Skin of body (tissue), 3 donors: ENCODE measurements at places on chromosomes 5 and 9. TPM values are rescaled to one million over a fixed set of nuclear protein-coding genes. Genes with fewer than 3 reads are reported as not detected.
A peak's percentile ranks its signal among the peaks of the same experiment; 100 is the strongest.

DNA sequence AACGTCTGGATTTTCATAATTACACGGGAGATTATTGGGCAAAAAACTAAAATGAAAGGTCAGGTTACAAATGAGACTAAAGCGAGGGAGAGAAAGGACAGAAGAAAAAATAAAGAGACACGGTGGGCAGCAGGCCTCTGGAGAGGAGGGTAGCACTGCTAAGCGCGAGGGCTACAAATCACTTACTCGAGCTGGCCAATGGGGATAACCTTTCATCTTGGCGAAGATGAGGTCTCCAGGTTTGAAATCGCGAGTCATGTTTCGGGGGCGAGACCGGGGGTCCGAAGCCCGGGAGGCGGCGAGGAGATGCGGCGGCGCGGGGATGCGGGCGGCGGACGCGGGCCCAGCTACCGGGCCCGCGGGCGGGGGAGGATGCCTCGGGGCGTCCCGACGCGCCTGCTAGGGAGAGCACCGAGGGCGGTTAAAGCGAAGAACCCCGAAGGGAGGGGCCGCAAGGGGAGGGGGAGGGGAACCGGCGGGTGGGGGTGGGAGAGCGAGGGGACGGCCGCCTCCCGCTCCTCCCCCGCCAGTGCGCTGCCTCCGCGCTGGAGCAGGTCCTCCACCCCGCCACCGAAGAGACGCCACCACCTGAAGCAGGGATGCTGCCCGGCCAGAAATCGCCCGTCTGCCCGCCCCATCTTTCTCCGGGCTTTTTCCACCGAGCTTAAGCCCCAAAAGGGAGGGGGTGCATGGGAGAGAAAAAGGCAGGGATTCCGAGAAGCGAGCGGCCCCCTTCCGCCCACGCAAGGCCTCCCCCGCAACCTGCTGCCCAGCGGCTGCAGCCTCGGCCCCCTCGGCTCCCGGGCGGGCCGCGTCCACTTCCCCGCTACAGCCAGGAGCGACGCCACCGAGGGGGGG is 610 bp downstream of the PSIP1 start:
- DNase-seq = no peak

DNA sequence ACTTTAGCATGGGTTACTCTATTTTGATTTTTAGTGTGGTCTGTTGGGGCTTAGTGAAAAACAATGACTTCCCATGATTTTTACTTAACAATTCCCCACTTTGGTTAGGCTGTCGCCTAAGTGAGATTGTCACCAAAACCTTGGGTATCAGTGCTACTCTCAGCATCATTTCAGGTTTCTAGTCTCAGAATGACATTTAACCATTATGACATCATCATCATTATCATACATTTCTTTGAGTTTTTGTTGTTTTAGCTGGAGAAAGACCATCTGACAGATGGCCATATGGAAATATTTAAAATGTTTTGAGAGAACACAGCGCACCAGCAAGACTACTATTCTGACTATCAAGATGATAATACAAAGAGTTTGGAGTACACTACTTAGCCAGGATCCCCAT is 551.0 kb upstream of the PTPRD start:
- DNase-seq = no peak

- no peak for DNase-seq
Measured at GRCh38 chr5:34053571-34054399, 10.8 kb upstream of the C1QTNF3 start.

DNA sequence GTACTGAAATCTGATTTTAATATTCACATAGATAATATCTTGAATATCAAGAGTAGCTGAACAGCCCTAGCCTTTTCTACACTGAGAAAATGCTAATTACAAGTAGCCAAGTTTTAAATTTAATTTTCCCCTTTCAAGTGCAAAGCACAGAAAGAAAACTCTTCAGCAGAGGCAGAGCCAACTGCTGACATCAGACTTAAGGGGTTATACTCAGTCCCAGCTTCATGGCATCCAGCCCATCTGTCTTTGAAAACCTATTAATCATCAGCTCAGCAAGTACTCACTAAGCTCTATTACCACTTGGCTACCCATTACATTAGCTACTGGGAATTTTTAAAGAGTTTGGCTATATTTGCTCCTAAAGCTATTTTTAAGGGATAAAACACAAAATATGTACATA is 220.5 kb downstream of the SLC12A2 start:
- DNase-seq = peak; percentile 90

DNA sequence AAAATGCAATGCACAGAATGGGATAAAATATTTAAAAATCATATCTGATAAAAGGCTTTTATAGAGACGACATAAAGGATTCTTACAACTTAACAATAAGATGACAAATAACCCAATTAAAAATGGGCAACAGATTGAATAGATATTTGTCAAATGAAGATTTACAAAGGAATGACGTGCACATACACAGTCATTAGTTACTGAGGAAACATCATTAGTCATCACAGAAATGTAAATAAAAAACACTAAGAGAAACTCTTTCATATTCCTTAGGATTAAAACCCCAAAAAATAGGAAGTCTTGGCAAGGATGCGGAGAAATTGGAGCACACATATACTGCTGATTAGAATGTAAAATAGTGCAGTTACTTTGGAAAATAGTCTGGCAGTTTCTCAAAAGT is 1886.0 kb upstream of the CDH6 start:
- no peak for DNase-seq

- no peak for DNase-seq
Measured at GRCh38 chr5:127950707-127951391, 132.7 kb upstream of the SLC12A2 start.

DNA sequence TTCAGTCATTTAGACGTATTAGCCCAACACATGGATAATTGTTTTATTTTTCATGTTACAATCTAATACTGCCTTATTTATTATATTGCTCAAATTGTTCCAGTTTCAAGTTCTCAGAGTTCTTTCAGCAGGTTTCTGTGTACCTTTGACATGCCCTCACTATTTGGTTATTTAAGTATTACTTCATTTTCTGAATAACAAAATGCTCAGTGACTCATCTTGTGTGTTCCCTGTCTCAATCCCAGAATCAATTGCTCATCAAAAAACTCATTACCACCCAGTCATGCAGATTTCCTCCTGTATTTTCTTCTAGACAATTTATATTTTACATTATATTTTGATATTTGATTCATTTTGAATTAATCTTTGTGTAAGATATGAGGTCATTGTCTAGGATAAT is 562.6 kb downstream of the ANXA1 start:
- DNase-seq = no peak

GRCh38 chr5:175837171-175837699 is 34.1 kb upstream of the CPLX2 start:
- DNase-seq = no peak

- no peak for DNase-seq
Measured at GRCh38 chr5:175862131-175863012, 9.0 kb upstream of the CPLX2 start.

- no peak for DNase-seq
Measured at GRCh38 chr9:71001780-71002386, 119.5 kb downstream of the TRPM3 start.

GRCh38 chr9:105441616-105442160 is 6.1 kb upstream of the FSD1L start:
- DNase-seq = no peak

- no peak for DNase-seq
Measured at GRCh38 chr9:33128570-33128969, 38.6 kb downstream of the B4GALT1 start.

DNA sequence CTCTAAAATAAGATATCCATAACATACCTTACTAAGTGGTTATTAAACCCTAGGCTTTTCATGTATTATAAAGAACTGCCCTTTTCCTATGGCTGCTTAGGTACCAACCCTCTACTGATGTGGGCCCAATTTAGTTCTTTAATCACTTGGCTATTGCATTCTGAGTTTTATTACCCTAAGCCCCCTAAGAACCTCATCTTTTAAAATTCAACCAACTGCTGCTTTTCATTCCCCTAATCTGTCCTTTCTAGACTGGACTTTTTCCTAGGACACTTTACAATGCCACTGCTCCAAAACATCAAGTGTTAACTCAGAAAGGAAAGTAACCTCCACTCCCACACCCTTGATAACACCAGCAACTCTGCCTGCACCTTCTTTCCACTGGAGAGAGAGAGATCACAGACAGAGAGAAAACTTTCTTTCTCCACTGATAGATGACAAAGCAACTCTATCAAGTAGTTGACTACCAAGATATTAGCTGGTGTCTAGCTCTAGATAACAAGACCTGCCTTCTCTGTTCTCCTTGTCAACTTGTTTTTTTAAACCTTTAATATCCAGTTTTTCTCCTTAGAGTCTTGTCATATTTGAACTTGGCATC is 27.3 kb downstream of the ELL2 start:
- no peak for DNase-seq

DNA sequence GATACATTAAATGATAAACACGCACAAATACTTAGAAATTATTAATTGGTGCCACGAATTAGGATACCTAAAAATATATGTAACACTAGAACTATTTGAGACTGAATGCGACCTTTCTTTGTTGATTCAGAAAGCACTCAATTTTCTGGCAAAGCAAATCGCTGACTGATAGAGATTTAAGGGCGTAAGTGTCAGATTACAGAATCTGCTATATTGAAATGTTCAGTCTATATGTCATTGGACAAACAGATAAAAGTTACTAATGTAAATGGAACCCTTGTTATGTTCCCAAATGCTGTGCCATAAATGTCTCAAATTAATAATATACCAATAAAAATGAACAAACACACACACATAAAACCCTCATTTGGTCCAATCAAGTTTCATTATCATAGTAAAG is 137.9 kb downstream of the MPDZ start:
- no peak for DNase-seq

- peak; percentile 27 for DNase-seq
Measured at GRCh38 chr9:4375424-4376200, 75.7 kb upstream of the GLIS3 start.

GRCh38 chr5:168746893-168747640 is 167.9 kb upstream of the PANK3 start:
- DNase-seq = no peak

GRCh38 chr9:28779243-28779642 is 1206.0 kb upstream of the C9orf72 start:
- no peak for DNase-seq

DNA sequence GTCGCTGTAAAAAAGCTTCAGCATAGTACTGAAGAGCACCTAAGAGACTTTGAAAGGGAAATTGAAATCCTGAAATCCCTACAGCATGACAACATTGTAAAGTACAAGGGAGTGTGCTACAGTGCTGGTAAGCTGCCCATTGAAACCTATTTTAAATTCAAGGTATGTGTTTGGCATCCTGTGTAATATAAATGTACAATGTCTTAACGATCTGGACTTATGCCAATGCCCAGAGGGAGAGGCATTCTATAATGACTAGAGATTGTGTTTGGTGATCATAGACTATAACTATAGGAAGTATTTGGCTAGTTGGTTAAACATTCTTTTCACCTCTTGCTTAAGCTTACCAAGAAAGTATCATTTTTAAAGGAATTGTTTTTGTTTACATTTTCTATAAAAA is 95.7 kb downstream of the INSL6 start:
- no peak for DNase-seq

DNA sequence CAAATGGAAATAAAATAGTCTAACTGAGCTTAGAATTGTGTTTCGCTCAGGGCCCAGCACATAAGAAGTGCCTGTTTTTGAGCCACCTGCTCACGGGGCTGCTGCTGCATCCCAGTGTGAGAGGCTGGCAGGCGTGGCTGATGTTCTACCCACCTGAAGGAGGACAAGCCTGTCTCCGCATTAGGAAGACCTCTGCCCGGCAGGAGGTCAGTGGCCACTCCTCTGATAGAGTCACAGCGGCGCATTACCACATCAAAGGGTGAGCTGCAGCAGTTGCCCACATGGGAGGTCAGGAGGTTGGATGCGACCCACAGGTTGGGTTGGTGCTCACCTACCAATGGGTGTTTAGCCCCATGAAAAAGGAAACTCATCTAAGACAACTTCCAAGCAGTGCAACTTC is 3.7 kb upstream of the SLC6A7 start:
- DNase-seq = no peak

GRCh38 chr5:1016036-1016435 is 7.4 kb downstream of the NKD2 start:
- no peak for DNase-seq

DNA sequence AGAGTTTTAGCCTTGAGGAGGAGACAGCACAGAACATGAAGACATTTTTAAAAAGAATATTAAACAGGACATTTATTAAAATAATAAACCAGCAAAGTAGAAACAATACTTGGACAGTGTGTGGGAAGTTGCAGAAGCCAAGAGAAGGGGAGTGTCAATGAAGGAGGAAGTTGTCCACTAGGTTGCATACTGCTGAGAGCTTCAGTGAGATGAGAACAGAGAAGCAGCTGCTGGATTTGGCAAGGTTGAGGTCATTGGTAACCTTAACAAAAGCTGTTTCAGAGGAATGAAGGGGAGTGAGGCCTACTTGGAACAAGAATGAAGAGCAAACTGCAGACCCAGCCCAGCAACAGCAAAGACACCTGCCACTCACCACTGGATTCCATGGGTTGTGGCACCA is 11.4 kb downstream of the BHMT start:
- no peak for DNase-seq

DNA sequence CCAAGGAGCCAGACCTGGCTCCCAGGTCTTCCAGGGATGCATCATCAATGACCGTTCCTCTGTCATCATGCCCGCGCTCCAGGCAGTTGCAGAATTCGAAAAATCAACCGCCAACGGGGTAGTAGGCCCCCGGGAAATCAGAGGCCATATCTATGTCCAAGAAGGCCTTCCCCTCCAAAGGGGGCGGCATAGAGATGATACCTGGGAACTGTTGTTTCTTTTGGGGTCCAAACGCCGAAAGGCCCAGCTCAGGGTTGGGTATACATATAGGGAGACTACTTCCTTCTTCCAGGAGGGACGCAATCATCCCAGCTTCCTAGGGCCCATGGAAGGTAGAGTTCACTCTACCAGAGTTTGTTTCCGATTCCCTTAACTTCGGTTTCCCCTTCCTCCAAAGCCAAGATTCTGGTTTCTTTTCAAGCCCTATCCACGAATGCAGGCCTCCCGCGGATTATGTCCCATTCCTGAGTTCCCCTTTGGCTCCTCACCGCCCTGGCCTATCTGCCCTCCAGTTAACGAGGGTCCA is 754 bp downstream of the DCAF12 start:
- DNase-seq = no peak

- no peak for DNase-seq
Measured at GRCh38 chr5:73777192-73777591, 151.2 kb downstream of the ARHGEF28 start.

GRCh38 chr5:81761970-81762369 is 11.1 kb upstream of the SSBP2 start:
- DNase-seq = no peak

DNA sequence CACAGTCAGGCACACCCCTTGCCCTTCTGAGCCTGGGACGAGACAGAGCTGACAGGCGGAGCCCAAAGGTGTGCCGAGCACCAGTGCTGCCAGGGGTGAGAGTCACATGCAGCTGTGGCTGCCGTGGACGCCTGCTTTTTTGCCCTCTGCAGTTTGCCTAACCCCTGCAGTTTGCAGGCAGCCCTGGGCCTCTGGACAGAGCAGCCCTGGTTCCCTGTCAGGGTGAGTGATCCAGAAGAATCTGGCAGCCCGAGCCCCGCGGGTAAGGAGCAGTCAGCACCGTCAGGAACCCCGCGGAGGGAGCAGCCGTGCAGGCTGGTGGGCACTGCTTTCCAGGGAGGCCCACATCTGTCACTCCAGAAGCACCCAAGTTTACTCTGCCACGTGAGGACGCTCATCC is 30.3 kb downstream of the CEP72 start:
- DNase-seq = no peak

Gene PIP5KL1
- total RNA-seq = 1.2 TPM

Gene TAF11L8
- total RNA-seq = not detected

Gene CWC27
- total RNA-seq = 16.9 TPM

Gene ANXA2R
- total RNA-seq = 1.8 TPM

Gene ADAMTS16
- 3.1 TPM for total RNA-seq

Gene PPWD1
- 77.7 TPM for total RNA-seq

Gene ABCA2
- total RNA-seq = 13.6 TPM

Gene PPP3R2
- total RNA-seq = not detected

Gene OBP2B
- 0.30 TPM for total RNA-seq
